ENCODE measurements at places on chromosomes 5 and 9. TPM values are rescaled to one million over a fixed set of nuclear protein-coding genes. Genes with fewer than 3 reads are reported as not detected.

The SPATA31D4 gene
- polyA plus RNA-seq, result not detected

The PCA3 gene
- polyA plus RNA-seq, result 0.96 TPM

The CTXN3 gene
- polyA plus RNA-seq, result not detected

The DMRT2 gene
- polyA plus RNA-seq, result 2.0 TPM

The GMCL2 gene
- polyA plus RNA-seq, result not detected

The ZNF879 gene
- polyA plus RNA-seq, result 7.7 TPM

The GLDC gene
- 22.4 TPM for polyA plus RNA-seq

The GOLM1 gene
- polyA plus RNA-seq, result 162 TPM
